ENCODE measurements at places on chromosomes 12 and 14.

DNA sequence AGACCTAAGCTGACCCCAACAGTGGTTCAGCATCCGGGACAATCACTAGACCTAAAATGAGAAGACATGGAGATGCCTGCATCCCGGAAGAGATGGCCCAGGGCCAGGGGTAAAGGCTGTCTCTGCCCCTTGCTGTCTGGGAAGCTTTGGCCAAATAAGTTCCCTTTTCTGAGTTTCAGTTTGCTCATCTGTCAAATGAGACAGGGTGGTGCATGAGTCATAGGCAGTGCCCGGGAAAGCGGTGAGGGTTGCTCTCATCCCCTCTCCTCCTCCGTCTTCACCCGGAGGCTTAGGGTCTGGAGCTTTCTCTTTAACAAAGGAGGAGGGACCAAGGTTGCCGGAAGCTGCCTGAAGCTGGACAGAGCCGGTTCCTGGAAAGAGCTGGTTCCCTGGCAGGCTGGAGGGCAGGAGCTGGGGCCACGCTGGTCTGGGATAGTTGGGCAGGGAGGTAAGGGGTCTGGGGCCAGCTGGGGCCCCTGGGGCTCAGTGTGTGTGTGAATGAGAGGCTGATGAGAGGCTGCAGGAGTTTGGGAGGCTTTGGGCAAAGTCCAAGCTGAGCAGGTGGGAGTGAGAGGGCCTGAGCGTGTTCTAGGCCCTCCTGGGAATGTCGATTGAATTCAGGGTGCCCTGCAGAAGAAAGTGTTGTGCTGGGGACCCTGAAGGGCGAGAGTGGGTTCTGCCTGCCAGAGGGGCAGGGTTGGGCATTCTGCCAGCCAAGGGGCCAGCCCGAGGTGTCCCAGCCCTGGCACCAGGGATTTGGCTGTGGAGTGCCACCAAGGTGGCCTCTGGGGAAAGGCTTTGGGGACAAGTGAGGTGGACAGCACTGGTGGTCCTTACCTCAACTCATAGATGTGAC lies at the start of gene SDSL:
SDSL (plus strand) TSS at position 351 of the 856 bp plus-strand sequence. CDS start 5,603 bp downstream, outside the sequence.
- DNase-seq = no peak

GRCh38 chr14:104105071-104105821 lies 19.7 kb downstream of the ASPG start:
- no peak for DNase-seq

DNA sequence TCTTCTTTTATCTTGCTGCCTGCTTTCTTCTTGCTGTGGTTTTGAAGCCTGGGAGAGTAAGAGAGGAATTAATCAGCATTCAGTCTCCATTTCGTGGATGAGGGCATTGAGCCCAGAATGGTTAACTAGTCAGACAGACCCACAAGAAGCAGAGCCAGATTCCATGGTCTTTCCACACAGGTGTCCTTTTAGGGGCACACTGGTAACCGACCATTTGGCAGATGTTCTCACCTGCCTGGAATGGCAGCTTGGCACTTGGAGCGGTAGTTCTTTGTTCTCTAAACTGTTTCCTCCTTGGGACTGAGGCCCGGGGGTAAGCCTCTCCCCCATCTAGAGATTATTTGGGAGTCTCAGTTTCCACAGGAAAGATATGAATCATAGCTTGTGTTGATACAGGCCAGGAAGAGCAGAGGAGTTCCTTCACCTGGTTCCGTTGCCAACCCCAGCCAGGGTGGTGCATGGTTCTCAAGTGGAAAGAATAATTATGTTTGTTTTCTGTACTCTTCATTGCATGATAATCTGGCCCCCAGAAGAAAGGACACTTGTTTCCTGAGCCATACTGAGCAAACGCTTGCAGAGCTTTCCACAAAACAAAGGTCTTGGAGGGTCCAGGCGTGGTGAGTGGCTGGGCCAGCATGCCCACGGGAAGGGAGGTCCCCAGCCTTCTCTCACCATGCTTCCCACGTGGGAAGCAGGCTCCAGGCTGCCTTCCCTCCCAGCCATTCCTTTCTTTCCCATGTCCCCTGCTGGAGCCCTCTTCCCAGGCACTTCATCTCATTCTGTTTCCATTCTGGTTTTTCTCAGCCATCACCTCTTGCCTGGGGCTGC lies 2.0 kb upstream of the KRT75 start:
- DNase-seq = no peak

DNA sequence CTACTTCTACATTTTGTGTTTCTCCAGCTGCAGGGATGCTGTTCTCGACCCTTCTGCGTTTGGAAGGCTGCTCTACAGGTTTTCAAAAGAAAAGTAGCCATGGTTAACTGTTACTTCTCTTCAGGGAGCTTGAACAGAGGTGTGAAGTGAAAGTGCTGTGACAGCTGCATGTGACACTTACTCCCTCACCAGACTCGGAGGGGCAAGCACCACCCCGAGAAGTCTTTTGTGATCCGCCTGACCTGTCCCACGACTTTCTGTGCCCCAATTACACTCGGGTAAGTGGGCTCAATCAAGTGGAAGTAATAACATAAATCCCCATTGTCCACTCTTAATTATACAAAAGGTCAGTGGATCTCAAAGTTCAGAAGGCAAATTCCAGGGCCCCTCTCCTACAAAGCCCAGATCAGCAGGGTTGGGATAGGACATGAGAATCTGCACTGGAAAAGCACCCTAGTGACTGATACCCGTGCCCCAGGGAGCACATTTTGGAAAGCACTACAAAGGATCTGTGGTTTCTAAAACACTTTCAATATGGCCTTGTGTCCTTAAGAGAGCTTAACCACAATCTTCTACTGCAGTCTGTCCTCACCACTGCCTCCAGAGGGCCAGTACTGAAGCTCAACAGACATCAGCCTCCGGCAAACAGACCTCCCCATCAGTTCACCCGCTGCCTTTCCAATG lies 11.5 kb downstream of the FICD start:
- DNase-seq = no peak

DNA sequence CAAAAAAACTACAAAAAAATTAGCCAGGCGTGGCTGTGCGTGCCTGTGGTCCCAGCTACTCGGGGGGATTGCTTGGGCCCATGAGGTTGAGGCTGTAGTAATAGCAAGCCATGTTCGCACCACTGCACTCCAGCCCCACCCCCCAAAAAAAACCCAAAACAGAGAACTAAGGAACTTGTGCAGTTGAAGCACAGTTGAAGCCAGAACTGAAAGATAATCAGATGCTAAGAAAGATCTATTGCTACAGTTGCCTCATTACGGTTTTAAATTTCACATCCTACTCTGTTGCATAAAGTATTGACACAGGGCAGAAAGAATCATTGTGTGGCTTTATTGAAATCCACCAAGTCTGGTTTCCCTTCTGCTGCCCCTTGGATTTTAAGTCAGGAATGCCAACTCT lies 3.8 kb downstream of the CS start:
- DNase-seq = no peak
